AML-193 (cell line): ENCODE measurements at places on chromosomes 7 and 10.

- DNase-seq, result no peak
These were observed 375.5 kb downstream of the SEMA3D start for GRCh38 chr7:84811362-84811761.

DNA sequence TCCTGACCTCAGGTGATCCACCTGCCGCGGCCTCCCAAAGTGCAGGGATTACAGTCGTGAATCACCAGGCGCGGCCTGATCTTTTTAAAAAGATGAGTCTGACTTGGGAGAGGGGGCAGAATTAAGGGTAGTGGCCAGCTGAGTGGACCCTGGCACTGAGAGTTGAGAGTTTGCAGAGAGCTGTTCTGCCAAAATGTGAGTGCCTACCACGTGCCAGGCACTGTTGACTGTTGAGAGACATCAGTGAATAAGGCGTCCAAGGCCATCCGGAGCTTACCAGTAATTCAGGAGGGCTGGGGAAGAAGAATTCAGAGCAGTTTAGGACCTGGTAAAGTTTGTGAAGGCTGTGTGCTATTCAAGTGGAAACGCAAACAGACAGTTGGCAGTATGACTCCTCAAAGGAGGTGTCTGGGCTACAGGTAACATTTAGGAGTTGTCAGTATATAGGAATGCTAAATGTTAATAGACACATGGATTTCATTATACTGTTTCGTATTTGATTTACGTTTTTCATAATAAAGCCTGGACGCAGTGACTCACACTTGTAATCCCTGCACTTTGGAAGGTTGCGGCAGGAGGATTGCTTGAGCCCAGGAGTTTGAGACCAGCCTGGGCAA lies 1.5 kb downstream of the NIPSNAP2 start:
- DNase-seq, result no peak

GRCh38 chr10:28906011-28906411 lies 228.7 kb downstream of the BAMBI start:
- no peak for DNase-seq

DNA sequence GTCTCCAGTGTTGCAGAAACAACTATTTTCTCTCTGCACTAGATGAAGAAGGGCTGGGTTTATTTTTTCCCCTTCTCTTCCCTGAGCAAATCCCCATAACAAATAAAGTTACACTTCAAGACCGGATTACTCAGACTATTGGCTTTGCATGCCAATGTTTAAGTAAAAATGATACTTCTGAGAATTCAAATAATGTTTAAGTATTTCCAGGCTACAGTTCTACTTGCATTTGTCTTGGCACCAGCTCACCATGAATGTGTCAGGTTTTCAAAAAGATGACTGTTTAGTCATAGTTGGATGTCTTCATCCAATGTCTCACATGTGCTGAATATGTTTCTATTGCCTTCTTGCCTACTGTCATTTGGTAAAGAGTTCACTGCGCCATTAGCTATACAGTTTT lies 912.6 kb downstream of the GATA3 start:
- DNase-seq, result no peak

DNA sequence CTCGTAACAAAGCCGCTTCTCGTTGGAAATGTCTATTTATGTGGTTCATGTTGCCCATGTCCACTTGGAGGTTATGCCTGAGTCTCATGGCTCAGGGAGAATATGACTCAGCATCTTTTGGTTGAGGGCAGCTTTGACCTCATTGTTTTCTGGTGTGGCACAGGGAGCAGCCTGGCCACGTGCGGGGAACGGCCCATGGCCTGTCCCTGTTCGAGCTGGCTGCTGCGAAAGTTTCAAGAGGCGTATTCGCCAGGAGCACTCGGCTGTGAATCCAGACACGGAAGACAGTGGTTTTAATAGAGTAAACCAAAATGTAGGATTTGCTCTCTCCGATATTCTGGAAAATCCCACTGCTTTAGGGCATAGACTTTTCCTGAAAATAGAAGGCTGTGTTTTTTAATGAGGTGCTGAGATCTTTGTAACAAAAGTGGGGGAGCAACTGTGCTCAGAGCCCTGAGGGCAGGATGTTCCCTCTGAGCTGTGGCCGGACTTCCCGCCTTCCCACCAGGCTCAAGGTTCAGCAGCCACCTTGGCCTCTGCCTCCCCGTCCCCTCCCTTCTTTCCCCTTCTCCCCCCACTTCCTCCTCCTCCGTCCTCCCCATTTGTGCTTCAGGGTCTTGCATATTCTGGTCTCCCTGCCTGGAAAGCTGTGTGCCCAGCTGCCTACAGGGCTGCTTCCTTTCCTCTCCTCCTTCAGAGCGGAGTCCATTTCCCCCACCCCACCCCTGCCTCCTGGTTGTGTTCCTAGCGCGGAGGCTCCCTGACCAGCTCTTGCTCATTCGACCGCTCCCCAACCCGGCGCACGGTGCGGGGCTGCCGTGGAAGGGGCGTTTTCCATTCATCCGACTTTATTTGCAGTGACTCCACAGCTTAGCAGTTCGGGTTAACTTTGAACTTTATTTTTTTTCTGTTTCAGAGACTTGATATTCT lies 642.0 kb downstream of the SDK1 start:
- no peak for DNase-seq

DNA sequence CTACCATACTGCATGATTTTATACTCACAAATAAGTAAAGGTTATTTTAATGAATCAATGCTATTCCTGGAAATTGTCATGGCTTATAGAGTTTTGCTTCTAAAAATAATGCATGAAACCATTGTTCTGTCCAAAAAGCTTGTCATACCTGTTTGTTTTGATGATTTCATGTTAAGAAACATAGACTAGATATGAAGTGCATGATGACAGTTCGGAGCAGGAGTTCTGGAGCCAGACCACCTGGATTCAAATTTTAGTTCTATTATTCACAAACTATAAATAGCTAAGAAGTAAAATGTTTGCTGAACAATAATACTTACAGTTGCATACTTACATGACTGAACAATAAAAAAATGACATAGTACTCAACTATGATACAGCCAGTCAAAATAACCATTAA lies 107.0 kb upstream of the AKR1E2 start:
- no peak for DNase-seq

GRCh38 chr10:86305521-86305920 lies 61.1 kb downstream of the GRID1 start:
- no peak for DNase-seq

GRCh38 chr7:111985798-111986197 lies 220.4 kb downstream of the DOCK4 start:
- no peak for DNase-seq

DNA sequence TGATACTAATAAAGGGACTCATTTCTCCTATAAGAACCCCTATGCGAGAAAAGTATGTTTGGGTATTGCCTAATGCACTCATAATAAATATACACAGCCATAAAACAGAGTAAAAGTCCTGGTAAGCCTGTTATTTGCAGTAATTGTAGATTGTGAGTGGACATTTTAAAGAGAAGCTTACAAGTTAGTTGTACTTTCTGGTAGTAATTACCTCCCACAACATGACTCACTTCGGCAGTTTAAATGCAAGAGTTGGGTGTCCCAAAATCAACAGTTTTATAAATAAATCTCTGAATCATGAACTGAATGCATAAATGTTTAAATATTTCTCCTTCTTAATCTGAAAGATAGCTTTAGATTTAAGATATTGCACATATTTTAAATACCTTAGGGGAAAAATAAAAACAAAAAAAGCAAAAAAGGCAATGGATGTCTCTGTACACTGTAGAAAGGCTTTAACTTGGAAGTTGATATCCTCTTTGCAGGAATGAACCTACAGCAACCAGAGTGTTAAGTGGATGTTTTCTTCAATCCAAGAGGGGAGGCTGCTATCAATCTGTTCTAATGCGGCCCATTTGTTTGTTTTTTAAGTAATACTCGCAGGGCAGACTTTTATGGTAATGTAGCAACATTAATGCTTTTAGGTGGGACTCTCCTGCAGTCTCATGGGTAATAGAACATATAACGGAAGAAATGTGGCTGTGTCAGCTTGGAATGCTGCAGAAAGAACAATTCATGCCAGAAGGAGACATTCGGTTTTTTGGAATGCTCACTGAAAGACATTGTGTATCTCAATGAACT lies 57.3 kb upstream of the ZEB1 start:
- no peak for DNase-seq

DNA sequence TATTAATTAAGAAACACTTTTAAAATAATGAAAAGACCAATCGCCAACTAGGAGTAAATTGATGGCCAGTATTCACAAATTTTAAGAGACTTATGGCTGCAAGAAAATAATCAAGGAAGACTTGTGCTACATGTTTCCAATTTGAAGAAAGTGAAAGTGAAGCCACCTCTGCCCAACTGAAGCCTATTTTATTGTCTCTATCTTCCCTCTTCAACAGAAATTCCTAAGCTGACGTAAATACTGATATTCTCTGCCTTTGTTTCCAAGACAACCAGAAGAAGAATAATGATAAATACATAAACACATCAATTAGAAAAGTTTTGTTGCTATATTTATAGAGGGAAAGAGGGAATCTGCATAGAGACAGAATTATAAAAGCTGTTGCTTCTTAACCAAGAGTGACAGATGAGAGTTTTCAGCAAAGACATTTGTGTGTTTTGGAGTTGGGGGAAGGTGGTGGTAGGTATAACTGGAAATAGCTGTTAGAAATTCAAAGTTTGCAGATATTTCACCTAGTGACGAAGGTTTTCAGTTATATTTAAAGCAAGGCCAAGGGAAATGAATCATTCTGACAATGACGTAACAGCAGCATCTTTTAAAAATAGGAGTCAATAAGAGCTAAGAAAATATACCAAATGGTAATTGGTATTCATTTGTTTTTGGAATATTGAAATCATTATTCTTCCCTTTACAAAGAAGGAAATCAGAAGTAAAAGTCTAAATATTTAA lies 576.6 kb upstream of the SORCS1 start:
- peak; percentile 30 for DNase-seq

- DNase-seq, result no peak
These were observed 21.4 kb downstream of the LAT2 start for GRCh38 chr7:74231232-74231590.

- DNase-seq, result no peak
These were observed 6.7 kb upstream of the KLRG2 start for GRCh38 chr7:139490130-139490529.

DNA sequence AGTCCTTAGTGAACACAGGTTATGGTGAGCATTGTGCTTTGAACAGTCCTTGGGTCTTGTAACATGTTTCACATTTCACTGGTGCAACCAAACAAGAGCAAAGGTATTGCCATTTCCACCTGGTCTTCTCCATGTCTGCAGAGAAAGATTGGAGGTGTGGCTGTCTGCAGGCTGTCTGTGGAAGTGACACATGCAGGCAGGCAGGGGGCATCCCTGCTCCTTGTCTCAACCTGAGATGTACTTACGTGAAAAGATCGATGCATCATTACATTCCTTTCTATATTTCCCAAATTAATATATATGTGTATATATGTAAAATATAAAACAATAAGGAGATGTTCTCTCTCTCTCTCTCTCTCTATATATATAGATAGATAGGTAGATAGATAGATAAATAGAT lies 54.3 kb downstream of the LRRC18 start:
- no peak for DNase-seq

DNA sequence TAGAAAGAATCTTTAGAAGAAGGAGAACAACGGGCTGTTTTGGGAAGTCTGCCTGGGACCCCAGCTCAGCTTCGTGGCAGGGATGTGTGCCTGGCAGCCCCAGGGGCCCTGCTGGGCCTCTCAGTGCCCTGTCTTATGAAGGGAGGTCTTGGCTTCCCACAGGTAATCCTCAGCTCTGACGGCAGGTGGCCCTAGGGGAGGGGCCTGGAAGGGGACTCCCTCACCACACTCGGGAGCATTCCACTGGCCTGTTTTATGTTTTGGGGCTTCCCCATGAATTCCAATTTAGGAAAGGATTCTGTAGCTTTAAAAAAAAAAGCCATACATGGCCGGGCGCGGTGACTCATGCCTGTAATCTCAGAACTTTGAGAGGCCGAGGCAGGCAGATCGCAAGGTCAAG lies 3.0 kb upstream of the DMBT1 start:
- DNase-seq, result no peak

DNA sequence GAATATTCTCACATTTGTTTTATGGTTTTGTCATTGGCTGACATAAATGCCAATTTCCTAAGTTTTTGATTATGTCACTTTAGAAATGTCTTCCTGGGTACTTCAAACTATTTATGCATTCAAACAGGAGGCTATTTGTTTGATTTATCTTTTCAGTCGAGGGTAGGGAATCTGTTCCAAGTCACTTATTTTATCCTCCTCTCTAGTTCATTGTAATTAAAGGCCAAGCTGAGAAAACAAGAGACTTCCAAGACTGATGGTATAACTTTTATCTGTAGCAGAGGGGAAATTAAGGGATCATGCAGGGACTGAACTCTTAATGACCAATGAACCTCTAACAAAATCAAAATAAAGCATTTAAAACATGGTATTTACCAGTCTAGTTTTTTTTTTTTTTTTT lies 968.4 kb downstream of the SORCS3 start:
- DNase-seq, result no peak
